ENCODE measurements at places on chromosomes 11 and 22.

DNA sequence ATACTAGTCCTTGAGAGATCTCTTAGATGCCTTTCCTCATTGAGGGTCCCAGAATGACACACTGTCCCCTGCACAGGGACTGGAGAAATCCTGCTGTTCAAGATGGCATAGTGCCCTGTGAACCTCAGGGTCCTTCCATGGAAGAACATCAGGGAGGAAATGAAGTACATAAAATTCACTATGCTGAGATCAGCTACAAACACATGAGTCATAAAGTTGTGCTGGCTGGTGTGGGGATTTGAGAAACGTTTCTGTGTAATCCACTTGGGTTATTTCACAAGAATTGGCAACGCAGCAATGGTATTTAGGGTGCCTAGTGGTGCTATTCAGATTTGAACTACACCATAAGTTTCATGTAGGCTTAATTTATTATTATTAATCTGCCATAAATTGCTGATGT lies 174.4 kb downstream of the MAML2 start:
- DNase-seq, result peak; percentile 93

DNA sequence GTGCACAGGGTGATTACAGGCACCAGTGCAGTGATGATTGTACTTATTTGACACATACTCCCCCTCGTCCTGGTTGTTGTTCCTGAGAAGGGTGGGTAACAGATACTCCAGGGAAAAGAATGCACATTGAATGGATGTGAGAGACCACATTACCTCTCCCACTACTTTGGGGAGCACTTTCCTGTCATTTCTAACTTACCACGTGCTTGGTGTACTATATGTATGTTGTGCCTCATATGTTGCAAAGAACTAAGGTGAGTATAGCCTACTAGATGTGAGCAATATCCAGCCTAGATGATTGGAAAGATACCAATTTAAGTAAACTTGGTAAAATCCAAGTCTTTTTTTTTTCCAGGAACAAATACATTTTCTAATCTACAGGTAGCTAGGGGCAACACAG lies 14.3 kb upstream of the SCARF2 start:
- DNase-seq, result no peak

GRCh38 chr11:533586-534395 lies 1.6 kb downstream of the HRAS start:
- no peak for DNase-seq

DNA sequence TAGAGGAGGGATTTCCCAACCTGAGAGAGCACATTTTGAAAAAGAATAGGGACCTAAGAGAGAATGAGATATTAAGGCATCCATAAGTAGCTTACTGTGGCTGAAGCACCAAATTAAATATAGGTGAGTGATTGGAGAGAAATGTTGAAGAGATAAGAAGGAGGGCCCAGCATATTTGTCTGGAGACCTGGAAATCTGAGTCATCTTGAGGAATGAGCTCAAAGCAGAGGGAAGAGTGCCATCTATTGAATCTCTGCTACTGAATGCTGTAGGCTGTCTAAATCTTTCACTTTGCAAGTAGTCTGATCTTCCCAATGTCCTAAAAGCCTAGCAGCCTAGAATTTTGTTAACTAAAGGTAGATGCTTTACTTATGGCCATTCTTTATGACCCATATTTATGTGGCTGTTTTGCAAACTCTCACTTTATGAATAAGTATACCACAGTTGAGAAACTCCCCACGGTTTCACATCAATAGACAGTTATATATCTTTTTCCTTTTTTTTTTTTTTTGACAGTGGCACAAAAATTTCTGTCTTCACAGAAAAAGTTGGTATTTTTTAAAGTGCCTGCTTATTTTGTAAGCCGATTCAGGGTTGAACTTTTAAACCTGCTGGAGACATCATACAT lies 2093.5 kb downstream of the LRRC4C start:
- DNase-seq, result no peak

GRCh38 chr11:94653561-94653960 lies 86.4 kb downstream of the PIWIL4 start:
- DNase-seq, result no peak

DNA sequence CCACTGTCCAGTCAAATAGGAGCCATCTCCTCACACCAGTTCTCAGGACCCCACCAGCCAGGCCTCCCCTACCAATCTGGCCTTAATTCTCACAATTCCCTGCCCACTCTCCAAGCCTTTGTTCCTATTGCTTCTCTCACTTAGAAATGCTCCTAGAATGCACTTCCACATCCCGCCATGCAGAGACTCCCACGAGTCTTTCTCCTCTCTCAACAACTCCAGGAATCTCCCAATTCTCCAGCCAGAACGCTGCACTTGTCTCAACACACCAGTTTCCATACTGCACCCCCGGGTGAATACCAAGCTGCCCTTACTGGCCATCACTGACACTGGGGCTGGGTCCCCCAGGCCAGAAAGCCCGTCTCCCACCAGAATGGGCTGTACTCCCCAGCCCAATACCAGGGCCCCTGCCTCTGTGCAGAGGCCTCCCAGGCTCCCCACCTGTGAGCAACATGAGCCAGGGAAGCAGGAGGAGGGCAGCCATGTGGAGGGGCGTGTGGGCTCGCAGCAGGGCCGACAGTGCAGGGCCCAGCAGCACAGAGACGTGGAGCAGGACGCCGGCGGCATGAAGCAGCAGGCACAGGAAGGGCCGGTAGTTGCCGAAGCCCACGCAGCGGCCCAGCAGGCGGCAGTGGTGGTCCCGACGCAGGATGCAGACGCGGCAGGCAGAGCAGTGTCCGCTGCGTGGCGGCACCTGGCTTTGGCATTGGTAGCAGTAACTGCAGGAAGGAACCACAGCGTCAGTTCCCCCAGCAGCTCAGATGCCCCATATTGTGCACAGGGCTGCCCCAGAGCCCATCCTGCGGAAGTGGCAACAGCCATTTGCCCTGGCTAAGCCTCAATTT lies 2.4 kb downstream of the ZDHHC24 start:
- peak; percentile 14 for DNase-seq

GRCh38 chr11:35146711-35147110 lies 7.7 kb downstream of the CD44 start:
- DNase-seq, result no peak

DNA sequence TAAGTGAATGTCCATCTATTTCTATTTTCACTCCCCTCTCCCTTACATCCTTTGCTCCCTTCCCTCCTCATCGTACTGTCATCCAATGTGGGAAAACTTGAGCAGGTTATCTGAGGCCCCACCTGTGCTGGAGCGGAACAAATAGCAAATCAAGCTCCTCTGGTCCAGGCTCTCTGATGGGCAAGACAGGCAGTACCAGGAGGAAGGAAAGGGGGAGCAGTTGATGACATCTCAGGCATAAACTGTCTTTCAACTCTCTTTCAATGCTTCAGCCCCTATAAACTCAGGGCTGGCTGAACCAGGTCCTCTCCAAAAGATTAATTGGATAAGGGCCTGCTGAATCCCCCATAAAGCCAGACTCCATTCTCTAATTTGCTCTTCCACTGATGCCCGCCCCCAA lies 1.5 kb upstream of the CCKBR start:
- DNase-seq, result no peak

GRCh38 chr22:36156515-36157419 lies 3.8 kb downstream of the APOL3 start:
- peak; percentile 86 for DNase-seq

DNA sequence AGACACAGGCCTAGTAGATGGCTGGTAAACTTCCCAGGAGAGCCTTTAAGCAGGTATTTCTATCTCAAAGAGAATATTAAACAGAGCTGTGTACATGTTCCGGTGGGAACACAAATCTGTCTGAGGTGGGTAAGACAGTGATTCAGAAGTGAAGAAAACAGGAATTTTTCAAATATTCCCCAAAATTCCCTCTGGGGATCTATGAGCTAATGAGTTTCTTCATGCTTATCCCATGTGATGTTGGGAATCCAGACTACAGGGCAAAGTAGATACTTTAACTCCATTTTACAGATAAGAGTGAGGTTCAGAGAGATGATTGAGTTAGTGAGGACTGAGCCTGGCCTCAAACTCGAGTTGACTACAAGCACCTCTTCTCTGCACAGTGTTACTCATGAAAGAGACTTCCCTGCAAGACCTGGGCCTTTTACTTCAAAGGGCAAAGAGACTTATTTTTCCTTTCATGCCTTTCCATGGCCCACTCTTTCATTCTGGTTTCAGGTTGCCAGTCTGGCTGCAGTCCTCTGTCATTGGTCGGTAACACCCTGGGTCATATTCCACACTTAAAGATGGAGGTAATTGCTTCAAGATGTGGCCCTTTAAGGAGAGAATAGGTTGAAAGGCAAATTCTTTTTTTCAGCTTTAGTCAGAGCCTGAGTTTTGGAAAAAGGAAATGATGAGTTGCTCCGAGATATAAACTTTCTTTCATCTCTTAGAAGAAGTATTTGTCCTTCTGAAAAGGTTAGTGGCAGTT lies 70.1 kb downstream of the CYB5R2 start:
- no peak for DNase-seq

- no peak for DNase-seq
These were observed 689.9 kb upstream of the CCDC90B start for GRCh38 chr11:83976086-83976485.

- DNase-seq, result no peak
These were observed 5.0 kb upstream of the APOL1 start for GRCh38 chr22:36247955-36248354.

GRCh38 chr11:102809971-102810370 lies 12.0 kb upstream of the MMP1 start:
- no peak for DNase-seq

GRCh38 chr22:25403284-25403810 lies 161.1 kb upstream of the GRK3 start:
- DNase-seq, result no peak

- DNase-seq, result no peak
These were observed 7.3 kb downstream of the ASCL2 start for GRCh38 chr11:2263071-2263565.

DNA sequence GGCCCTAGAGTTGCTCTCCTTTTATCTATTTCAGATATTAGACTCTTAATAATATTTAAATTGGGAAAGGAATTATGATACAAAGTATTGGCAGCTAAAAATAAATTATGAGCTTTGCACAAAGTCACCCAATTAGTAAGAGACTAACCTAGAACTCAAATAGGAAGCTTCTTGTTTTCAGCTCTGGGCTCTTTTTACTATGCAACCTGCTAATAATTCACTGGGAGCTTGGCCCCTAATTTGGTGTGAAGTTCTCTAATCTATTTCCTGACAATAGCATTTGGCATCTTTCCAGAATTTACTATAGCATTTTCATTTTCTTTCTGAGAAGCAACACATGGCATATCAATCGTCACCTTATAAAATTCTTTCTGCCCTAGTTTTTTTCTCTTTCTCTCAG lies 727.7 kb upstream of the ANO5 start:
- no peak for DNase-seq

GRCh38 chr22:44567846-44568493 lies 69.9 kb upstream of the RTL6 start:
- DNase-seq, result peak; percentile 60

DNA sequence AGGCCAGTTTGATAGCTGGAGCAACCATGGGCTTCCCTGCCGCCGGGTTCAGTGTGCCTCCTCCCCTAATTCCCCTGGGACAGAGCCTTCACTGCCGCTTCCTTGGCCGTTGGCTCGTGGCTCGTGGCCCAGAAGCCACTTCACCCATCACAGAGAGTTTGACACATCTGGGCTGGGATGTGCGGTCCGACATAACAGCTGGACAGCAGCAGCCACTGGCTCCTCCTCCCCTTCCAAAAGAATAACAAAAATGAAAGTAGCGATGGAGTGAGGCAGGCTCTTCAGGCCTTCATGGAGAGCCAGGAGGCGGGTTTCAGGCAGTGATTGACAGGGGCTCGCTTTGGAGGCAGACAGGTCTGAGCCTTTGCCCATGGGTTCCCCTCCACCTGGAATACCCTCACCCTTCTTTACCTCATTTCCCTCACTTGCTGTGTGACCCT lies 8.2 kb downstream of the CREB3L1 start:
- no peak for DNase-seq

GRCh38 chr11:113644605-113645004 lies 61.5 kb downstream of the TMPRSS5 start:
- no peak for DNase-seq

DNA sequence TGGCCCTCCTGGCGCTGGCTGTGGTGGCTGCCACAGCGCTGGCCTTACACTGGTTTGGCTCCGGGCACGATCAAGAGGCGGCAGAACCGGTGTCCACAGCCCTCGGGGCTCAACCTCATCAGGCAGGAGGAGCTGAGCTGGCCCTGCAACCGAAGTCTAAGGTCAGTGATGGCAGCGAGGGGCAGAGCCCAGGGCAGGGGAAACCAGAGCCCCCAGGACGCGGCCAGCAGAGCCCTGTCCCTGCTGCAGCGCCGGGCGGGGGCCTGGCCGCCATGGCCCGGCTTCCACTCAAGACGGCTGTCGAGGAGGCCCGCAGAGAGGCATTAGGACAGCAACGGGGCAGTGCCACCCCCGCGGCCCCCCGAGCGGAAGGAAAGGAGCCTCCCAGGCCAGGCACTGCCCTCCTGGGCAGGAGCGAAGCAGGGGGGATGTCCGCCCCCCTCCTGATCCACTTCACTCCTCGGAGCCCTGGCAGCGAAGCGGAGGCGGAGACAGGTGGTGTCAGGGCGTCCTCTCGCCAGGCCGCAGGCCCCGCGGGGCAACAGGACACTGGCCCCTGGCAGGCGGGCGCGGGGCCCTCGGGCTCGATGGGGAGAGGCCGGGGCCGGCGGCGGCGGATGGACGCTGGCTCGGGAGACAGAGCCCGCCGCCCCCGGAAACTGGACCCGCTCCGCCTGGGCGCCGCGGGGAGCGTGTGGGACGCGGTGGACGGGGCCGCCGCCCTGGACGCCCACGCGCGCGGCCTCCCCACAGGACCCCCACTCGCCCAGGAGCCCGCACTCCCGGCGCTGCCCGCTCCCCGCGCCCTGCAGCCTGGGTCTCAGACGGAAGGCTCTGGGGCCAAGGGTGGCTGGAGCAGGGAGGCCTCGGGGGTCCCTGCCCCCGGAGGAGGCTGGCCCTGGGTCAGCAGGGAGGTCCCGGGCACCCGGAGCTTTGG lies 895 bp downstream of the KLHDC7B start:
- DNase-seq, result no peak

GRCh38 chr11:83572581-83573496 lies 286.7 kb upstream of the CCDC90B start:
- DNase-seq, result no peak

DNA sequence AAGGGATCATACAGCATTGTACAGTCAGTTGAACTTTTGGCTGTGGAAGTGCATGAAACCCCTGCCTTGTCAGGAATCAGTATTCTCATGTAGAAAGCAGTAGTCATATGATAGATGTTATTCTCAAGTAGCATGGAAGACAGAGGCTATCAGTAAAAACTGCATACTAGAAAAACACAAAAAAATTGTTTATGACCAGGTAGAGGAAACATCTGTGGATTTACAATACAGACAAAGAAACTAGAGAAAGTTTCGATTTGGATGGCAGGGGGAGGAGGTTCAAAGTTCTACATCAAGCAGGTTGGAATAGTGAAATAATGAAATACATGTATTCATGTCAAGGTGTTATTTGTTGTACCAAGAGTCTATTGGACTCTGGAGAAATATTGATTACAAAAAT lies 212.3 kb upstream of the DDI1 start:
- no peak for DNase-seq
